Esophagus muscularis mucosa (tissue), 4 donors: ENCODE measurements at places on chromosomes 11 and 22. TPM values are rescaled to one million over a fixed set of nuclear protein-coding genes. Genes with fewer than 3 reads are reported as not detected.
A peak's percentile ranks its signal among the peaks of the same experiment; 100 is the strongest.

GRCh38 chr22:35725521-35725920, 7.8 kb downstream of the APOL5 start:
- no peak overlapping the region for H3K27ac ChIP-seq
- no peak for DNase-seq
- no peaks in the 10 kb centered on the region for H3K4me1 ChIP-seq
- no peak overlapping the region for H3K4me3 ChIP-seq
- H3K27me3 ChIP-seq: no peaks in the 10 kb centered on the region
- H3K36me3 ChIP-seq: no peaks in the 10 kb centered on the region

DNA sequence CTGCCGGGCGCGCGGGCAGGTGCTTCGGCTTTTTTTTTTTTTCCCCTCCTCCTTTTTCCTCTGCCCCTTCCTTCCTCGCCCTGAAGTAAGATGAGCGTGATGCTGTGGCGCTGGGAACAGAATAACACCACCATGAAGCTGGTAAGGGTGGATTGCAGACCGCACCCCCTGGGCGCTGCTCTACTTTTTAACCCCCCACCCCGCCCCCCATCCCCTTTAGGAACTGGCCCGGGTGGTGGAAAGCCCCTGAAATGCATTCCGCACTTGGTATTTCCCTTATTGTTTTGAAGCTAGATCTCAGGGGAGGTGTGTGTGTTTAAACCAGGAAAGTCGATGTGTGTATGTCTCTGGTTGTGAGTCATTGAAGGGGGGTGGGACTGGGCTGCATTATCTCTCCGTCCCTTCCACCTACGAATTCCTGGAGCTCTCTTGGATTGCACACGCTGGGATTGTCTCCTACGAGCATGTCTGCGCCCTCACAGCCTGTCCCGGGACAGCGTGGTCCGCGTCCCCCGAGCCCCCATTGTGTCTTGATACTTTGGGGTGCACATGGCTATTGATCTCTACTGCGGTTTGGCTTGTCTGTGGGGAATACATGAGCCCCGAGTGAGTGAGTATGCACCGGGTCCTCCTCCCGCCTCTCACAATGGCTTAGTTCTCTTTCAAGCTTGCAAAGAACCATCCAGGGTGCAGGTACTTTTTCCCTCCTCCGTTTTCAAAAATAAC, 64.9 kb downstream of the NAV2 start:
- H3K4me3 ChIP-seq: peak overlapping the region; percentile 56
- H3K27ac ChIP-seq: no peak overlapping the region
- no peak for DNase-seq
- peaks cover 25% of the 10 kb centered on the region for H3K4me1 ChIP-seq

DNA sequence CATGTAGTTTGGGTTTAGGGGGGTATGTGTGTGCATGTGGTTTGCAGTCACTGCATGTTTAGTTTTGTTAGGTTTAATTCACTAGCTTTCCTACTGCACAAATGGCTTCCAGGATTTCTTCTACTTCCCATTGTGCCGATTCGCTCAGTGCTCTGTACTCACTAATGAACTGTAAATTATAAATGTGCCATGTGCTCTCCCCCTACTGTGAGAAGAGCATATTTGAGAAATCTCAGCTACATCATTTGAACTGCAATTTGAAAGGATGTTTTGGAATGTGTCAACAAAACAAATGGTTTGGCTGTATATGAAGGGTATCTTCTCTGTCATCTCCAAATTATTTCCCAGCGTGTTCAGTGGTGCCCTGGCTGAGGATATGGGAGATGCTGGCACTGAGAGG, 28.1 kb downstream of the CYB5R2 start:
- no peaks in the 10 kb centered on the region for H3K4me1 ChIP-seq
- H3K27me3 ChIP-seq: no peaks in the 10 kb centered on the region
- H3K4me3 ChIP-seq: no peak overlapping the region
- no peak overlapping the region for H3K27ac ChIP-seq

- peaks cover 36% of the 10 kb centered on the region for H3K36me3 ChIP-seq
- no peaks in the 10 kb centered on the region for H3K4me1 ChIP-seq
- no peak overlapping the region for H3K27ac ChIP-seq
- no peak for DNase-seq
Measured at GRCh38 chr11:86274503-86274902, 27.5 kb upstream of the HIKESHI start.

GRCh38 chr22:41816871-41817270, 16.0 kb upstream of the SREBF2 start:
- no peak overlapping the region for H3K27ac ChIP-seq
- peaks cover 19% of the 10 kb centered on the region for H3K36me3 ChIP-seq

DNA sequence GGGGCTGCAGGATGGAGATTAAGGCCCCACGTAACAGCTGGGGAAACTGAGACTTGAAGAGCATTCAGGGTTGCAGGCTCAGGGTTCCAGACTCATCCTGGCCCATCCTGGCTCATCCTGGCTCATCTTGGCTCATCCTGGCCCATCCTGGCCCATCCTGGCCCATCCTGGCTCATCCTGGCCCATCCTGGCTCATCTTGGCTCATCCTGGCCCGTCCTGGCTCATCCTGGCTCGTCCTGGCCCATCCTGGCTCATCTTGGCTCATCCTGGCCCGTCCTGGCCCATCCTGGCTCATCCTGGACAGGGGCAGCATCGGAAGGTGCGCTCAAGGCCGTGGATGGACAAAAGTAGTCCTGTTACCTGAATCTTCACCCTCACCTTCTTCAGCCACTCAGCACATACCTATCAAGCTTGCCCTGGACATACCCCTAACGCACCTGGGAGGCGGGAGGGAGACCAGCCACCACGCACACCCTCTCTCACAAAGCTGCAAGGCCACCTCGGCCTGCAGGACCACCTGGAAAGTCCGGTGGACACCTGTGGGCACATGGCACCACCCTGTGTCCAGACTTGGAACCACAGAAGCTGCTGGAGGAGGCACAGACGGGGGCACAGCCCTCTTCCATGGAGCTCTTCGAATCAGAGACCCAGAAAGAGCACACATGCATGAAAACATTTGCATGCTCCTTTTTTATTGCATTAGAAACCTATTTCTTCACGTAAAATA, 20.3 kb upstream of the NLRP6 start:
- no peaks in the 10 kb centered on the region for H3K4me1 ChIP-seq
- peaks cover 11% of the 10 kb centered on the region for H3K36me3 ChIP-seq
- H3K27me3 ChIP-seq: no peaks in the 10 kb centered on the region

DNA sequence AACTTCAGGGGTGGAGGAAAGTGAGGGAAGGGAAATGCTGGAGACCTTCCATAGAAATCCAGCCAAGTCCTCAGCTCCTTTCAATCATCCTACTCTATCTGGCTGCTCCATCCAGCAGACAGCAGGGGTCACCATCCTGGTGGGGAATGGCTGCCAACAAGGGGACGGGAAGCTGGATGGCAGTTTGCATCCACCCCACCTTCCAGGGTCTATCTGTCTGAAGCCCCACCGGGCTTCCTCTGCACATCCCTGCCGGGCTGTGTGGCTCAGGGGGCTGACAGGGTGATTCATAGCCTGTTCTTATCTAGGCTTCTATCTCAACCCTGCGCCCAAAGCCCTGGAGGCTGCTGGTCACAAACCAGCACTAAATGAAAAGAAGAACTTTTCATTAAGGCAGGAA, 1.1 kb downstream of the SYTL2 start:
- peak overlapping the region; percentile 43 for H3K27ac ChIP-seq
- peaks cover 16% of the 10 kb centered on the region for H3K4me1 ChIP-seq
- H3K27me3 ChIP-seq: no peaks in the 10 kb centered on the region
- H3K4me3 ChIP-seq: peak overlapping the region; percentile 65

- no peaks in the 10 kb centered on the region for H3K27me3 ChIP-seq
- no peak for DNase-seq
- no peaks in the 10 kb centered on the region for H3K36me3 ChIP-seq
- peaks cover 9% of the 10 kb centered on the region for H3K4me1 ChIP-seq
- no peak overlapping the region for H3K27ac ChIP-seq
Measured at GRCh38 chr22:32600147-32600546, 125.5 kb downstream of the FBXO7 start.

DNA sequence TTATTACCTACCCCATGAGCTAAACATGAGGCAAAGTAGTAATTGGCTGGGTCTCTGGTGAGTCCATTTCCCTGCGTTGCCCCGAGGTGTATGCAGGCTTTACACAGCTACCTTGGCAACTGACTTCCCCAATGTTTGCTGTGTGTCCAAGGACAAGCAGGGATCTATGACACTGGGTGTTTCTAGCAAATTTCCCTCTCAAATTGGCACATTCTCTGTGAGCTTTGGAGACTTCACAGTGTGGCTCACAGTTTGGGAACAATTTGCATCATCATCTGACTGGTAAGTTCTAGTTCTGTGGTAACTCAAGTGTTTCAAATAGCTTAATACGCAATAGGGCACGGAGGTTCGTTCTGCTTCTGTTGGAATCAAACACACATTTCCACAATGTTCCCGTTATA, 12.5 kb downstream of the NNMT start:
- peak overlapping the region; percentile 61 for H3K27ac ChIP-seq
- peak; percentile 89 for DNase-seq
- peaks cover 6% of the 10 kb centered on the region for H3K36me3 ChIP-seq
- no peaks in the 10 kb centered on the region for H3K4me1 ChIP-seq
- H3K27me3 ChIP-seq: no peaks in the 10 kb centered on the region

GRCh38 chr22:29855611-29856181, 17.6 kb upstream of the ASCC2 start:
- no peaks in the 10 kb centered on the region for H3K36me3 ChIP-seq
- H3K4me1 ChIP-seq: no peaks in the 10 kb centered on the region
- no peak overlapping the region for H3K27ac ChIP-seq
- H3K4me3 ChIP-seq: no peak overlapping the region
- no peak for DNase-seq
- no peaks in the 10 kb centered on the region for H3K27me3 ChIP-seq

DNA sequence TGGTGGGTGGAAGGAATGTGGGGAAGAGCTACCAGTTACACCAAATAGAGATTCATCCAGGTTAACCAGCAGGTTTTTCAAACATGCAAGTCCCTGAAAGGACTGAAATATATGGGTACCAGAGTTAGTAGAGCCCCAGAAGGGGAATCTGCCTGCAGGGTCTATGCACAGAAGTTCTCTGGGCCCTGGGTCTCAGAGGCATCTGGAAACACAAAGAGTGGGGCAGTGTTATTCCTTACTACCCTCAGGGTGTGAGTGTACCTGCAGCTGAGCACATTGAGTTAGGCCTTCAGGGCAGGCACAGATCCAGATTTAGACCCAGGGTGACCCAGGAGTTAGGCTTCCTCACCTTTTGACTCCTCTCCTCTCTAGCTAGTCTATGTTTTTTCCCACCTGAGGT, 43.9 kb upstream of the SWAP70 start:
- no peak overlapping the region for H3K4me3 ChIP-seq
- no peak overlapping the region for H3K27ac ChIP-seq
- H3K4me1 ChIP-seq: peaks cover 4% of the 10 kb centered on the region
- H3K27me3 ChIP-seq: no peaks in the 10 kb centered on the region
- no peak for DNase-seq
- no peaks in the 10 kb centered on the region for H3K36me3 ChIP-seq

DNA sequence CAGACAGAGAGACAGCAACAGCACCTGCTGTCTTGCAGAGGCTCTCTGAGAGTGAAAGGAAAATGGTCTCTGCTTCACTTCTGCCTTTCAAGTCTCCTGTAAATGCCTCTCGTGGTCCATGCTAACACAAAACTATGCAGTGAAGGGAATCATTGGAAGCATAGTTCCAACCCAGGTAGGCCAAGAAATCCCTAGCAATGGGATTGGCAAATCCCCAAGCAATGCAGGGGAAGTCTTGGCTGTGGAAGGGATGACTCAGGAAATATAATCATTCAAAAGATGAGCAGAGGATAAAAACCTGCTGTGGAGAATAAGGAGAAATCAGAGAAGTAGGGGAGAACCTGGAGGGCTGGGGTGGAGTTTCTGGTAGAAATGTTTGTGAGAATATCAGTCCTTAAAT, 216.1 kb upstream of the ZBED5 start:
- H3K36me3 ChIP-seq: no peaks in the 10 kb centered on the region
- no peaks in the 10 kb centered on the region for H3K27me3 ChIP-seq
- peaks cover 6% of the 10 kb centered on the region for H3K4me1 ChIP-seq
- H3K4me3 ChIP-seq: no peak overlapping the region
- no peak overlapping the region for H3K27ac ChIP-seq

- DNase-seq: peak; percentile 90
- H3K36me3 ChIP-seq: no peaks in the 10 kb centered on the region
- H3K4me3 ChIP-seq: no peak overlapping the region
- no peak overlapping the region for H3K27ac ChIP-seq
Measured at GRCh38 chr11:45620243-45620642, 45.2 kb downstream of the CHST1 start.

GRCh38 chr22:50032109-50032871, 19.7 kb upstream of the IL17REL start:
- H3K27ac ChIP-seq: no peak overlapping the region
- no peaks in the 10 kb centered on the region for H3K36me3 ChIP-seq
- no peak for DNase-seq
- no peaks in the 10 kb centered on the region for H3K27me3 ChIP-seq
- H3K4me1 ChIP-seq: peaks cover 11% of the 10 kb centered on the region
- no peak overlapping the region for H3K4me3 ChIP-seq

GRCh38 chr22:44369916-44370801, 57.4 kb upstream of the SHISAL1 start:
- no peaks in the 10 kb centered on the region for H3K4me1 ChIP-seq
- no peak overlapping the region for H3K4me3 ChIP-seq
- DNase-seq: no peak
- H3K27ac ChIP-seq: no peak overlapping the region
- no peaks in the 10 kb centered on the region for H3K36me3 ChIP-seq

- H3K36me3 ChIP-seq: no peaks in the 10 kb centered on the region
- no peak for DNase-seq
- H3K27me3 ChIP-seq: no peaks in the 10 kb centered on the region
- peaks cover 53% of the 10 kb centered on the region for H3K4me1 ChIP-seq
Measured at GRCh38 chr11:117861151-117862018, 15.1 kb downstream of the FXYD6 start.

DNA sequence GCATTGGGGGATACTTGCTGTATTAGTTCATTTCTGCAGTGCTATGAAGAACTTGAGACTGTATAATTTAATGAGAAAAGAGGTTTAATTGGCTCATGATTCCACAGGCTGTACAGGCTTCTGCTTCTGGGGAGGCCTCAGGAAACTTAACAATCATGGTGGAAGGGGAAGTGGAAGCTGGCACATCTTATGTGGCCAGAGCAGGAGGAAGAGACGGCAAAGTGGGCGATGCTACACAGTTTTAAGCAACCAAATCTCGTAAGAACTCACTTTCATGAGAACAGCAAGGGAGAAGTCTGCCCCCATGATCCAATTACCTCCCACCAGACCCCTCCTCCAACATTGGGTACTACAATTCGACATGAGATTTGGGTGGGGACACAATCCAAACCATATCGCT, 55.1 kb downstream of the TMPRSS5 start:
- no peak overlapping the region for H3K27ac ChIP-seq
- DNase-seq: no peak
- no peaks in the 10 kb centered on the region for H3K27me3 ChIP-seq
- H3K36me3 ChIP-seq: no peaks in the 10 kb centered on the region
- no peak overlapping the region for H3K4me3 ChIP-seq

- H3K36me3 ChIP-seq: no peaks in the 10 kb centered on the region
- no peaks in the 10 kb centered on the region for H3K4me1 ChIP-seq
- H3K27me3 ChIP-seq: no peaks in the 10 kb centered on the region
- no peak overlapping the region for H3K27ac ChIP-seq
- no peak for DNase-seq
- no peak overlapping the region for H3K4me3 ChIP-seq
Measured at GRCh38 chr11:80041136-80042000, 600.5 kb upstream of the TENM4 start.

Gene KRTAP5-11
- total RNA-seq: not detected

Gene CDC42EP2
- total RNA-seq: 64.3 TPM

Gene OR8B4
- total RNA-seq: not detected

Gene SLC15A3
- total RNA-seq: 28.6 TPM

Gene FAM83F
- total RNA-seq: 0.19 TPM

Gene GPHA2
- total RNA-seq: not detected

Gene PNPLA5
- not detected for total RNA-seq

Gene TIMM10
- 43.4 TPM for total RNA-seq

Gene OR4A5
- total RNA-seq: not detected

Gene HEPACAM
- 2.1 TPM for total RNA-seq

Gene KCNQ1
- 5.1 TPM for total RNA-seq

Gene MED17
- total RNA-seq: 27.8 TPM
